ENCODE measurements at places on chromosomes 1 and 21. TPM values are rescaled to one million over a fixed set of nuclear protein-coding genes. Genes with fewer than 3 reads are reported as not detected.

Gene OR14K1
- polyA plus RNA-seq: not detected

Gene CEP104
- 27.2 TPM for polyA plus RNA-seq

Gene C1orf185
- not detected for polyA plus RNA-seq

Gene CGN
- 1.1 TPM for polyA plus RNA-seq

Gene GJA9
- 0.17 TPM for polyA plus RNA-seq

Gene BCL2L15
- 0.81 TPM for polyA plus RNA-seq

Gene MROH7
- 1.6 TPM for polyA plus RNA-seq

Gene GSTM1
- polyA plus RNA-seq: 59.4 TPM

Gene CD1B
- polyA plus RNA-seq: not detected

Gene LENEP
- 0.49 TPM for polyA plus RNA-seq

Gene SPTA1
- polyA plus RNA-seq: 2.7 TPM

Gene SEMA6C
- 49.1 TPM for polyA plus RNA-seq
